ENCODE measurements at places on chromosomes 5 and 9.

DNA sequence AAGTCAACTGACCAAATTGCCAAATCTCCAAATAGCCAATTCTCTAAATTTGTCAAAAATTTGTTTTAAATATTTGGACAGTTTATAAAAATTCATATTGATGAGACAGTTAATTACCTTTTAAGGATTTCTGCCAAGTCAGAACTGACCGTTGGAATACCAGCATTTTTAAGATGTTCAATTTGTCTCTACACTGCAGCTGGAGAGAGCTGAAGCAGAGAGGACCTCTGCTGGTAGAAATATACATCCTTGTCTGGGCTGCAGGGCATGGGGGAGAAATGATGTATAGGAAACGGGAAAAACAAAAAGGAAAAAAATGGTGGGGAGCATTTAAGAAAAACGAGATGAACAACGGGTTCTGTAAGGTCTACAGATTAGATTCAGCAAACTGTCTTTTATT lies 16.8 kb downstream of the NR6A1 start:
- peak; percentile 35 for DNase-seq

- no peak for DNase-seq
Measured at GRCh38 chr5:93755716-93756115, 14.3 kb upstream of the POU5F2 start.

- no peak for DNase-seq
Measured at GRCh38 chr9:38375572-38375963, 16.9 kb upstream of the ALDH1B1 start.

- DNase-seq: peak; percentile 7
Measured at GRCh38 chr9:134182554-134183085, 18.3 kb upstream of the RNU6ATAC start.

Measured in HAP-1 (cell line).